ENCODE measurements at places on chromosomes 16 and 17.

- DNase-seq: no peak
These were observed 871 bp downstream of the ABCA8 start for GRCh38 chr17:68954146-68954896.

DNA sequence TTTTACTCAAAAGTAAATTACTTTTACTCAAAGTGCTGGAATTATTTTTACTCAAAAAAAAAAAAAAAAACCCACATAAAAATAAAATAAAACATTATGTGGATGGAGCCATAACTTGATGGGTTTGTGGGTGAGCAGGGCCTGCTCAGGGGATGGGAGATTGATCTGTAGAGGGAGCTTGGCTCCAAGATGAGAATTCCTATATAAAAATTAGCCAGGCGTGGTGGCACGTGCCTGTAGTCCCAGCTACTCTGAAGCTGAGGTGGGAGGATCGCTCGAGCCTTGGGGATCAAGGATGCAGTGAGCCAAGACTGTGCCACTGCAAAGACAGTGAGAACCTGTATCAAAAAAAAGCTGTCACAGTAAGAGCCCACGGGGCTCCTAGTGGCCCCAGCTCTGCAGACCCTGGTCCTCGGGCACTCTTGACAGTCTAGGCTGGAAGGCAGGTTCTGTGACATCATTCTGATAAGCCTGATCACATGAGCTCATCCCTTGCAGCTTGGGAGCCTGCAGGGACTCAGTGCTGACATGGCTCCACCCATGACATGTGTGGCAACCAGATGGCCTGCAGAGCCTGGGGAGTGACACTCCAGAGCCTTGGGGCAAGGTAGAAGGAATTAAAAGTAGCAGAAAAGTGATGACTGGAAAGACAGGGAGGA is 42.5 kb downstream of the ST3GAL2 start:
- DNase-seq: no peak

GRCh38 chr17:81322271-81323082 is 27.4 kb upstream of the SLC38A10 start:
- DNase-seq: peak; percentile 33

DNA sequence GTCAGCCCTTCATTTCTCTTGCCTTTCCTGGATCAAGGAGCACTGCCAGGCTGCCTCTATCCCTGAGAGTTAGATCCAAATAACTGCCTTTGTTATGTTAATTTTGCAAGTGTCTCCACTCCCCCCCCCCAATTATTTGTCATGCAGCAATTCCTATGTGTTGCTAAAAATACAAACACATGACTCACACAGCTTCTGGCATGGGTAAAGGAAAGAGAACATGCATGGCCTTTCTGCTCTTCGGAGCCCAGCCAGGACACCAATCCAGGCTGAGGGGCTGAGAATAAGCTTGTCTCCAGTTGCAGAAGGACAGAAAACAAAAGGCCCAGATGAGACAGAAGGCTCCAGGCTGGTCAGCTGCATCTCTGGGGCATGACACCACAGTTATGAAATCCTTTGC is 148.0 kb upstream of the TNRC6C start:
- no peak for DNase-seq

GRCh38 chr16:3003582-3004270 is 9.0 kb upstream of the CLDN9 start:
- DNase-seq: peak; percentile 98

DNA sequence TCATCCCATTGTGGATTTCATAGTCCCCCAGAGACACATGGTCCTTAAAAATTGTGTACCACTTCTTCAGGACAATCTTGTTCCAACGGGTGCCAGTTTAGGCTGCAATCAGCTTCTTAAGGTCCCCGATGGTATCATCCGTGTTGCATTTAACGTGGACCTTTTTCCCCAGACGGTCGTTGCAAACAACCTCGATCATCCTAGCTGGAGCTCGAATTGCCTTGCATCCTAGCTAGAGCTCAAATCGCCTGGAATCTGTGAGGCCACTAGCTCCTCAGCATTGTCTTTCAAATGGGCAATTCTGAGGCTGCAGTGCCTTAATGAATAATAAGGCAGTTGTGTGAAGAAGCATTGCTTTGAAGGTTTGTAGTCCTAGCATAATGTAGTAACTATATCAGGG is 37.7 kb upstream of the RHBDL3 start:
- DNase-seq: no peak

DNA sequence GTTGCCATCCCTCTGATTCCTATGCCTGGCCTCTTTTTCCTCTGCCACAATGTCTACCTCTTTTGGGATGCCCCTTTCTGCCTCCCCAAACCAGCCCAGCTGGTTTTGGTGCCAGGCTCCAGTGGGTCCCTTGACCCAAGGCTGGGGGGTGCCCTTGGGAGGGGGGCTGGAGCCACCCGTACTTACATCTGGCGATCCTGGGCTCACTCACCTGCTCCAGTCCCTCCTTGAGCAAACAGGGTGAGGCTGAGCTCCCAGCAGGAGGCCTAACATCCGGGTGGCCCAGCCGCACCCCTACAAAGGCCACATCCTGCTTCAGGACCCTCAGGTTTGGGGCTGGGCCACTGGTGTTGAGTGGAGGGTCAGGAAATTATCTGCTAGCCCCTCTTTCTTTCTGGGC is 1.2 kb downstream of the ERN2 start:
- no peak for DNase-seq

GRCh38 chr16:23544436-23544835 is 12.7 kb downstream of the EARS2 start:
- no peak for DNase-seq

DNA sequence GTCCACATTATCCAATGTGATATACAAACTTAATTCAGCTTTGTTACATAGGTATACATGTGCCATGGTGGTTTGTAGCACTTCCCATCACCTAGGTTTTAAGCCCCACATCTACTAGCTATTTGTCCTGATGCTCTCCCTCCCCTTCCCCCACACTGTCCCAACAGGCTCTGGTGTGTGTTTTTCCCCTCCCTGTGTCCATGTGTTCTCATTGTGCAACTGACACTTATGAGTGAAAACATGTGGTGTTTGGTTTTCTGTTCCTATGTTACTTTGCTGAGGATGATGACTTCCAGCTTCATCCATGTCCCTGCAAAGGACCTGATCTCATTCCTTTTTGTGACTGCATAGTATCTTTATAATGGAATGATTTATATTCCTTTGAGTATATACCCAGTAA is 196.7 kb downstream of the CDH11 start:
- no peak for DNase-seq

- no peak for DNase-seq
These were observed 221.7 kb upstream of the HSBP1 start for GRCh38 chr16:83586036-83586435.

DNA sequence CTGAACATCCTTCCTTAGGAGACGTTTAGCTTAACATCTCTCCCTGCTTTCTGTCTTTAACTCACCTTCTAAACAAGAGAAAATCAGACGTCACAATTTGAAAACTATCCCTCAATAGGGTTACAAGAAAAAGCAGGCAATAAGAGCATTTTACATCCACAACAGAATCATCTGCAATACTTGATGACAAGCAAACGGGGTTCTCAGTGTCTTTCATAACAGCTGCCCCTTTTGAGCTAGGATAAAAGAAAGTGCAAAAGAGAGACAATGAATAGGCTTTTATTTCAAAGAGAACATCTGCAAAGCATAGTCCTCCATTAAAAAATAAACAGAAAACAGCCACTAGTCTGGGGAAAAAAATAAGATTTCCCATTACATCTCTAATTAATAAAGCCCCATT is 13.2 kb downstream of the XYLT1 start:
- DNase-seq: no peak

- no peak for DNase-seq
These were observed 62.3 kb downstream of the GSG1L start for GRCh38 chr16:28001184-28001583.

DNA sequence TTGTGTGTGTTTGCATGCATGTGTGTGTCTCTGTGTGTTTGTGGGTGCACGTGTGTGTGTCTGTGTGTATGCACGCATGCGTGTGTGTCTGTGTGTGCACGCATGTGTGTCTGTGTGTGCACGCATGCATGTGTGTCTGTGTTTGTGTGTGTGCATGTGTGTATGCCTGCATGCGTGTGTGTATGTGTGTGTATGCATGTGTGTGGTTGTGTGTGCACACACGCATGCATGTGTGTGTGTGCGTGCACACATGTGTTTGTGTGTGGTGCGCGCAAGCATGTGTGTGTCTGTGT is 239.9 kb upstream of the TNRC6C start:
- DNase-seq: no peak

DNA sequence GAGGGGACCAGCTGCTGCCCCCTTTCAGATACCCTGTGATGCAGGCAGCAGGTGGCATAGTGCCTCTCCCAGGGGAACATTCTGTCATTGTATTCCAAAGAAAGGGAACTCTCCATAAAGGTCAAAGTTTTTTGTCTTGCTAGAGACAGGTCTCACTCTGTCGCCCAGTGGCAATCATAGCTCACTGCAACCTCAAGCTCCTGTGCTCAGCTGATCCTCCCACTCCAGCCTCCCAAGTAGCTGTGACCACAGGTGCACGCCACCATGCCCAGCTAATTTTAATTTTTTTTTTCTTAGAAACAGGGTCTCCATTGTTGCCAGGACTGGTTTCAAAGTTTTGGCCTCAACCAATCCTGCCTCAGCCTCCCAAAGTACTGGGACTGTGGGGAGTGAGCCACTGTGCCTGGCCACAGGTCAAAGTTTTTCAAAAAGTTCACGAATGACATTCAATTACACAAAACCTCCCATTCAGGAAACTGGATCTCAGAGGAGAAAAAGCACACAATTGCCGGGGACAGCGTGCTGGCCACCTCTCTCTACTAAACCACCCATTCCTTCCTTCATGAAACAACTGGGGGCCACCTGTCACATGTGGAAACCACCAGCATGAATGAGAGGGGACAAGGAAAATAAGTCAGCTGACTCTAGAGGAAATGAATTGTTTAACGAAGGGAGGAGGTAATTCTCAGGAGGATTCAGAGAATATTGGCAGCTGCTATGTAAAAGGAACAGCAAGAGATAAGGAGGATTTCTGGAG is 80.0 kb downstream of the MARCHF10 start:
- DNase-seq: no peak

DNA sequence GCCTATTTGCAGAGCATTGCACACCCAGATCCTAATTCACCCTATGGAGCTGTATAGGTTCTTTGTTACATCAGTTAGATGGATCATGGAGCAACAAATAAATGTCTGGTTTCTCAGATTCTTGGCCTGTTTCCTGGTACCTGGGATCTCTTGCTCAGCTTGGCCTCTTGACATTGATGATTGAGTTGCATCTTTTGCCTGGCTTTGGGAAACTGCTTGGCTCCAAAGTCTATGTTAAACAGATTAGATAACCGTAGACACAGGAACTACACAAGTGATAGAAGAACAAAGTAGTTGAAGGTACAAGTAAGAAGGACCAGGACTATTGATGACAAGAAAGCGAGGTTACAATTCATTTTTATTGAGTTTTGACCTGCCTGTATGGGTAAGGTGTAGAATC is 77.3 kb downstream of the TMEM100 start:
- DNase-seq: no peak

DNA sequence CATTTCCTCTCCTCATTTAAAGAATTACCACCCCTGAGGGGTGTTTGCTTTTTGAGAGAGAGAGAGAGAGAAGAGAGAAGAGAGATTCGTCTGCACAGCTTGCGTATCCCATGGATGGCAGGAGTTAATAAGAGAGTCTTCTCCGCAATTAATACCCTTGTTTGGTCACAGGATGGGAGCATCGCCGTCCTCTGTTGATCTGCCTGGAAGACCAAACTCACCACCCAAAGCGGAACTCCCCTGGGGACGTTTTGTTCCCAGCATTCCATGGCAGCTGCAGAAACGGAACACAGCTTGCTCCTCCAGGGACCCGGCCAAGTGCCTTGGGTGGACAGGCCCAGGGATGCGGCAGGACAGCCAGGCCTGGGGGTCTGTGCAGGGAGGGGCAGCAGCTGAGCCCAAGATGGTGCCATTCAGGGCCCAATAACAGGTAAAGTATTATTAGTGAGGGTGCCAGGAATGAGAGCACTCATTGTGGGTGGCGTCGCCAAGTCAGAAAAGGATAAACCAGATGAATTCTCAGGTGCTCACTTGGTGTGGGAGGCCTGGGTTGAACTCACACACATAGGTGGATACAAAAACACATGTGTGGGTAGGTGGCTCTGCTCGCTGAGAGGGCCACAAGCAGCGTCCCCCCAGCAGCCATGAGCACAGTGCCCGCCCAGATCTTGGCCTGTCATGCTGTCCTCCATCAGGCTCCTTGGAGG is 83.1 kb downstream of the NT5M start:
- no peak for DNase-seq

DNA sequence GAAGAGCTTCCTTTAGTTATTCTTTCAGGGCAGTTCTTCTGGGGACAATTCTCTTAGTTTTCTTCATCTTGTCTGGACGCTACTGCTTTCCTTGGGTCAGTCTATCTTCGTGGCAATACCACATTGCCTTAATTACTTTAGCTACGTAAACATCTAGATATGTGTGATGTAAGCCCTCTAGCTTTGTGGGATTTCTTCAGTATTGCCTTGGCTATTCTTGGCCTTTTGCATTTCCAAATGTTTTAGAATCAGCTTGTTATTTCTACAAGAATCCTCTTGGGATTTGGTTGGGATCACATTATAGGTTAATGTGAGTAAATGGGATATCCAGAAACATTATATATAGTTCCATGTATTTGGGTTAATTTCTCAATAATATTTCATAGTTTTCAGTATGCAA is 9.0 kb upstream of the ST6GALNAC2 start:
- no peak for DNase-seq

- DNase-seq: no peak
These were observed 502.3 kb downstream of the RBFOX1 start for GRCh38 chr16:7834771-7835431.

DNA sequence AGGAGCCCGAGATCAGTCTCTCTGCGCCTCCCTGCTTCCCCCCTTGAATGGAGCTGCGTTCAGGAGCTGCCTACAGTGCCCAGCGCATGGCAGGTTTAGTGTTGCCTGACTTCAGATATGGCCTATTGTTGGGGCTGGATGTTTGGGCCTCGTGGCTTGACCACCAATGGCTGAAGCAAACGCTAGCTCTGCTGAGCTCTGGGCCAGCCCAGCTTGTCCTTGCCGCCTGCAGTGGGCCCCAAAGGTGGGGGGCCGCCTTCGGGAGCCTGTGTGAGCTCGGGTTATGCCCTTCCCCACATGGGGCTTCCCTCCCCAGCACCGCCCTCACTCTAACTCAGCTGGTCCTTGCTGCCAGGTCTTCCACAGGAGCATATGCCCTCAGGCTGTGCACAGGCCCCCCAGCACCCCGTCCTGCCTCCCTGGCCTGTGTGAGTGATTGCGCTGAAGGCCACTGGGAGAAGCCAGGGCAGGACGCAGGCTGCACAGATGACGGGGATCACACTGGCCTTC is 2.0 kb upstream of the METTL26 start:
- no peak for DNase-seq

GRCh38 chr17:66548158-66548557 is 245.7 kb downstream of the PRKCA start:
- peak; percentile 58 for DNase-seq

DNA sequence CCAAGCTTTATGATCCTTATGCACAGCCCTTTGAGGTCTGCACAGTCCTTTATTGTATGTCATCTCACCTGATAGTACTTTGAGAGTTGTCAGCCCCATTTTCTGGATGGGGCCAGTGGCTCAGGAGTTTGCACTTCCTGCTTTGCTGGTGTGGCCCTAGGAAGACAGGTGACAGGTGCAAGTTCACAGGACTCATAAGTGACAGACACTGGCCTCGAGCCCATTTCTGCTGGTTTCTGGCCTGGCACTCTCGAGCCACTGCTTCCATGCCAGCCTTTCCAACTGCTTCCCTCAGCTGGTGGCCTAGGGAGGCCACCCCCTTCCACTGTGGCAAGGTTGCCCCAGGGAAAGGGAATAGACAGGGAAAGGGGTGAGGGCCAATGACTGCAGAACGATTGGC is 84.4 kb upstream of the CCL1 start:
- no peak for DNase-seq

Measured in activated naive CD4-positive, alpha-beta T cell treated with Interleukin-2 at 50 U/mL for 16 hours (primary cell).